HuH-7.5 (cell line): ENCODE measurements at places on chromosomes 13 and 19.

GRCh38 chr19:5155586-5156210 lies 184.9 kb downstream of the PTPRS start:
- peak; percentile 5 for DNase-seq

GRCh38 chr13:97429681-97430081 lies 4.3 kb upstream of the RAP2A start:
- DNase-seq: no peak

GRCh38 chr19:19040417-19040816 lies 7.0 kb downstream of the ARMC6 start:
- DNase-seq: peak; percentile 68

- DNase-seq: peak; percentile 66
Observed at GRCh38 chr19:45577111-45577905, 7.3 kb downstream of the OPA3 start.

- DNase-seq: no peak
Observed at GRCh38 chr13:22243469-22244163, 572.7 kb downstream of the FGF9 start.

DNA sequence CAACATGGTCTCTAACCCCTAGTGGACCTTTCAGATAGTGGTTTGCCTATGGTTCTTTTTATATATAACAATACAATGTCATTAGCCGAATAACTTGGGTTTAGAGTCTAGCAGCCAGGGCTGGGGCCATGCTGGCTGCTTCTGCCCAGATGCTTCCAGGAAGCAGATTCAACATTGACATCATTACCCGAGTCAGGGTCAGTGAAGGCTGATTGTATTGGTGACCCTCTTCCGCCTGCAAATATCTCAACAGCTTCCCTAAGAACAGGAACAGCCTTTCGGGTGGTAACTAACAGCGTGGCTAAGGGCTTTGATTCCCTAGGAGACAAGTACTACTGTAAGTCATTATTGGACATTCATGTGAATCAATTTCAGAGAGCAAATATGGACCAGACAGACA lies 476.4 kb downstream of the UQCRFS1 start:
- DNase-seq: no peak

- no peak for DNase-seq
Observed at GRCh38 chr19:42328854-42329253, 3.4 kb downstream of the MEGF8 start.
